Iris pigment epithelial cell (primary cell): ENCODE measurements at places on chromosomes 13 and 19.

DNA sequence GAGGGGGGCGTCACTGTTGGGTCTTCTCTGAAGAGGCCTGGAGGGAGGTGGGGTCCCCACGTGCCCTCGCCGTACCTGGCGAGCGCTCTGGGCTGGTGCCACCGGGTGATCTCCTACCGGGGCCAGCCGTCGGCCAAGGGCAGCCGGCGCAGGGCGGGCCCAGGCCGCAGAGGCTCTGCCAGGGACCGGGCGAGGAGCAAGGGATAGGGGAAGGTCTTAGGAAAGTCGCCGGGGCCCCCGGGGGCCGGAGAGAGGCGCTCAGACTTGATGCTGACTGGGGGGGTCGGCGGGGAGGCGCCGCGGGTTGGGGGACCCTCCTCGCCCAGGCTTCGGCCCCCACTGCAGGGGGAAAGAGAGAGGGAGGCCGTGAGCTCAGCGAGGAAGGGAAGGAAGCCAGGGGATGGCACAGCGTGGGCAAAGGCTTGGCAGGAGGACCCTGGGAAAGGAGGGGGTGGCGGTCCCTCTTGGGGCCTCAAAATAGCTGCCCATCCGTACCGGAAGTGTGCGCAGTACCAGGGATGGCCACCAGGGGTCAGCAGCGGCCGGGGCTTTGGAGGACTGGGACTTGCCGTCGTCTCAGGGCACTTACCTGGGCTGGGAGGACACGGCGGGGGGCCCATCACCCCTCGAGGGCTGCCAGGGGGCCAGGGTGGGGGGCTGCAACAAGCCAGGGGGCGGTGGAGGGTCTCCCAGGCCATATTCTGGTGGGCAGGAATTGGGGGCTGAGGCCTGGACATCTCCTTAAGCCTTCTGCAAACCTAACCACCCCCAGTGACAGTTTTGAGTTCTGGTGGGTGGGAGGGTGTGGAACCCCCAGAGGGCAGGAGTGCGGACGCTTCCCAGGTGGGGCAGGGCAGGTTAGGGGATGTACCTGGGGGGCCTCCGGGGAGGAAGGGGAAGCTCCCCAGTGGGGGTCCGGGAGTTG, 7.7 kb upstream of the TMEM161A start:
- DNase-seq: peak; percentile 30

- DNase-seq: peak; percentile 45
These were observed 17.3 kb downstream of the NUFIP1 start for GRCh38 chr13:44971656-44972595.

DNA sequence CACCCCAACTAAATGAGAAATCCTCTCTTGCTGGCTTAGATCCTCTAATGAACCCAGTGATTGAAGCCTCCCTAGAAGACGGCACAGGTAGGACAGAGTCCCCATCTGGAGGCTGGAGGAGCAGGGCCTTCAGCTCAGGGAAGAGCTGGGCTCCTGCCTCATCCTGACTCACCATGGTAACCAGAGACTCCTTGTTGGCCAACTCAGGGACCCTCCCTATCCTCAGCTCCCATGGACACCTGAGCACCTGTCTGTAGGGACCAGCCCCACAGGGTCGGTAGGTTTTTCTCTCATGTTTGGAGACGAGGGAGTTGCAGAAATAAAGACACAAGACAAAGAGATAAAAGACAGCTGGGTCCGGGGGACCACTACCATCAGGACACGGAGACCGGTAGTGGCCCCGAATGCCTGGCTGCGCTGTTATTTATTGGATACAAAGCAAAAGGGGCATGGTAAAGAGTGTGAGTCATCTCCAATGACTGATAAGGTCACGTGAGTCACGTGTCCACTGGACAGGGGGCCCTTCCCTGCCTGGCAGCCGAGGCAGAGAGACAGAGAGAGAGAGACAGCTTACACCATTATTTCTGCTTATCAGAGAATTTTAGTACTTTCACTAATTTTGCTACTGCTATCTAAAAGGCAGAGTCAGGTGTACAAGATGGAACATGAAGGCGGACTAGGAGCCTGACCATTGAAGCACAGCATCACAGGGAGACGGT, 26.6 kb downstream of the SIGLEC7 start:
- no peak for DNase-seq

DNA sequence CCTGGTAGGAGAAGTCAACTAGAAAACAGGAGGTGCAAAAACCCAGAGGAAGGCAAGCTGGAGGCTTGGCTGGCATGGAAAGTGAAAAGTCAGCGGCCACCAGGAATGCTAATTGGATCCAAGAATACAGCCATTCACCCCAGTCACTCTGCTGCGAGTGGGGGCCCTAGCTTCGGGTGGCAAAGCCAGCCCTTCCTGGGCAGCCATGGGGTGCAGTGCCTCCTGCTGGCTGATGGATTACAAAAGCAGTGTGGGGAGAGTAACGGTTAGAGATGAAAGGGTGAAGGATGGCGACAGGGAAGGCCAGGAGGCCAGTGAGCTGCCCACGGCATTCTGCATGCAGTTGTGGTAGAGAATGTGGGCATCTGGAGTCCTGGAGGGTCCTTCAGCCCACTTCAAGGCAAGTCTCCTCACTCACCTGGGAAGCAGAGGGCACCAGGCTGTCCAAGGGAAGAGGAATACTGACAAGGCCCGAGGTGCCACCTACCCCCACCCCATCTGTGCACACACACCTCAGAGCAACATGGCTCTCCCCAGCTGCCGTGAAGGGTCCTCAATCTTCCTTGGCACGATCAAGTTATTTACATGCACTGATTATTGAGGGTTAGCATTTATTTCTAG, 20.3 kb upstream of the EPHX3 start:
- peak; percentile 41 for DNase-seq

DNA sequence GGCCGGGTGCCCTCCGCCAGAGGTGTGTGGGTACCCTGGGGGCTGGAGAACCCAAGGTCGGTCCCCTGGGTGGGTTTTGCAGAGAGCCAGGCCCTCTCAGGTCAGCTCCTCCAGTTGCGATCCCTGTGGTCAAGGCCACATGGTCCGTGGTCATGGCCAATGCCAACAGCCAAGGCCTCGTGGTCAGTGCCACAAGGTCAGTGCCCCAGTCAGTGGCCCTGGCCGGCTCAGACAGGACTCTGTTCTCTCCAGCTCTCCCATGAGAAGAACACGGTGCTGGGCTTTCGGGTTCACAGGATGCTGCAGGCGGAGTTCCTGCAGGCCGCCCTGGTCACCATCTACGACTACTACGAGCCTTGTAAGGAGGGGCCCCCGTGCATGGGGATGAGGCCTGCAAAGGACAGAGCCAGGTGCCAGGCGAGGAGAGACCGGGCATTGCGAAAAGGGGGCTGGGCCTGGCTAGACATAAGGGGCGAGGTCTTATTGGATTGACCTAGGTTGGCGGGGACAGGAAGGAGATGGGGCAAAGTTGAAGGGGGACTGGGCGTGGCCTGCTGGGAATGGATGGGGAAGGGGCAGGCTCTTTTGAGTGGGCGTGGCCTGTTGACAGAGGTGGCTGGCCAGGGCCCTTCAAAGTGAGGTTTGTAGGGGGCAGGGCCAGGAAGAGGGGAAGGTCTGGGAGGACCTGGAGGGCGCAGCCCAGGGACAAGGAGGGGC, 15.2 kb upstream of the SHFL start:
- DNase-seq: no peak

DNA sequence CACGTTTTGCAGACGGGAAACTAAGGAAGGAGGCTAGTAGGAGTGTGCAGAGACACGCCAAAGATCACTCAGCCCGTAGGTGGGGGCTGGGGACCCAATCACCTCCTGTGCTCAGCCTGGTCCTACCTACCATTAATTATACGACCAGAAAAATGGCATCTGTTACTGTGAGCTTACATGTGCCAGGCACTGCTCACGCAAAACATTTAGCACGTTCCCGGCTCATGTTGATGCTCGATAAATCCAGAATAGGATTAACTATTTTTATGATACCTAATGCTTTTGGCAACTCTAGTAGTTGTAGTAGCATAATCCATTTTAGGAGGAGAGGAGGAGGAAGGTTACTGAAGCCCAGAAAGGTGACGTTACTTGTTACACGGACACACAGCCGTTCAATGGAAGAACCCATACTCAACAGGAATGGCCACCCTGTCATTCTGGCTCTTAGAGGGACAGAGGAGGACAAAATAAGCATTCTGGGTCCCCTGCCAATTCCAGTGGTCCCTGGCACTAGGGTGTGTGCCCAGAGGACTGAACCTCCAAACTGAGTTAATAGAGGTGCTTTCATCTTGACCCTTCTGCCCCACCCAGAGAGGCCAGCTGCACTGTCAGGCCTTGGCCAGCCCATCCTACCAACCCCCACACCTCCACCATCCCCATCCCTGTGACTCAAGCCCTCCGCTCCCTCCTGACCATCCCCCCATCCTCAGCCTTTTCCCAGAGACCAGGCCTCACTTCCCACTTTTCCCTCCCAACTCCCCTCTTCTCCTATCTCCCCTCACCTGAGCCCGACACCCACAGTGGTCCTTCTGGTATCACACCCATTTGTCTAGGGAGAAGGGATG, 5.0 kb upstream of the EML2 start:
- DNase-seq: no peak

DNA sequence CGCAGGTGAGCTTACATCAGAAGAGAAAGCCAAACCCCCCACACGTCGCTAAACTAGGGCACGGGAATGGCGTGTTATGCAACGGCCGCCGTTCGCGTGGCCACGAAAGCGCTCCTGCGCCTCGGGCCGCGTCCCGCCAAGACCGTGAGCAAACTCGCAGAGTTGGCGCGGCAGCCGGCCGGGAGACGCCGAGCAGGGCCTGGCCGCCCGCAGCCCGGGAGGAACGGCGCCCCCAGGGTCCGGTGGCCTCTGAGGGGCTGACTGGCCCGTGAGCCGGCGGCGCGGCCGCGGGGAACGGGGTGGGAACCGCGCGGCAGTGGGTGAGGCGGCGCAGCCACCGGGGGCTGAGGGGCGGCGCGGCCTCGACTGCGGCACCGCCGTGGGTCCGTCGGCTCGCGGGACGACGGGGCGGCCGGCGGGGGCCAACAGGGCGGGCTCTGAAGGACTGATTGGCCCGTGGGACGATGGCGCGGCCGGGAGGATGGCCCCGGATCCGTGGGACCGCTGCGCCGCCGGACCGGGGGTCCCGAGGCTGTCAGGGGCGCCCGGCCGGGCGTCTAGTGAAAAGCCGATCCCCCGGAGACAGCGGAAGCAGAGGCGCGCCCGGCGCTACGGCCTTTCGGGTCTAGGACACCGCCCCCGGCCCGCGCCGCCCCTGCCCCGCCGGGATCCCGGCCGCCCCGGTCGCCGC, 903 bp downstream of the LATS2 start:
- DNase-seq: peak; percentile 68
